Stomach (tissue), 19 donors: ENCODE measurements at places on chromosomes 5 and 9. TPM values are rescaled to one million over a fixed set of nuclear protein-coding genes. Genes with fewer than 3 reads are reported as not detected.

DNA sequence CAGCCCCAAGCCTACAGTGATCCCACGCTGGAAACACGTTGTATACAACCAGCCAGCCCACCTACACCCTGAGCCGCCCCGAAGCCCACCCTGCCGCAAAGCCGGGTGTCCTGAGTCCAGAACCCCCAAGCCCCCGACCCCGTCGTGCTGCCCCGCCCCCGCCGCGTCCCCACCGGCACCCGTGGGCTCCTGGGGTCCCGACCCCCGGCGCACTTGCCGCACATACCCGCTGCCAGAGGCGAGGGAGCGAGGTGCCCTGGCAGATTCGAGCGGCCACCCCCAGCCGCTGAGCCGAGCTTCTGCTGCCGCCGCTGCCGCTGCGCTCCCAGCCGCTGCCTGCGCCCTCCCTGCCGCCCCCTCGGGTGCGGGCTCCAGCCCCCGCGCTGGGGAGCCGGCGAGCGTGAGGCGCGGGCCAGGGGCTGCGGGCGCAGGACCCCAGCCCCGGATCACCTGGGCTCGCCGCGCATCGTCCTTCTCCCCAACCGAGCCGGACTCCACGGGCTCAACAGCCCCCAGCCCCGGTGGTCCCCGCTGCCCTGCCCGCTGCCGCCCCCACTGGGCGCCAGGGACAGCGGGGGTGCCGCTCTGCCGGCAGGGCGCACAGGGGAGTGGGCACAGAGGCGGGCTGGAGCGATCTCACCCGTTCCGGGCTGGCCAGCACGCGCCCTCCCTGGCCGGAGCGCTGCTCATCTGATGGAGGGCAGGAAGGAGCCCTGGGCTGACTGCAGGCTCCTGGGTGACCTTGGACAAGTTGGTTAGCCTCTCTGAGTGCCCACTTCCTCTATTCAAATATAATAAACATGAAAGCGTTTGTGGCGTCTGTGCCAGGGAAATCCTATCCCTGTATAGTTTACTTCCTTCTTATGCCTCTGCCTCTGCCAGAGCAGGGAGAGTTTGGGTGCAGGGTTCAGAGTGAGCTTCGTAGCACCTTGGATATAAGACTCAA lies at the start of gene HTR4:
HTR4 (minus strand) TSS at position 692 of the 946 bp plus-strand sequence. CDS start 17,513 bp downstream, outside the sequence.
- peaks cover 5% of the 10 kb centered on the region for H3K27me3 ChIP-seq
- no peak within 1 kb of the TSS for H3K27ac ChIP-seq
- no peaks in the 10 kb centered on the region for H3K36me3 ChIP-seq
- peak within 1 kb of the TSS; percentile 23 for H3K4me3 ChIP-seq
- peak; percentile 20 for DNase-seq

DNA sequence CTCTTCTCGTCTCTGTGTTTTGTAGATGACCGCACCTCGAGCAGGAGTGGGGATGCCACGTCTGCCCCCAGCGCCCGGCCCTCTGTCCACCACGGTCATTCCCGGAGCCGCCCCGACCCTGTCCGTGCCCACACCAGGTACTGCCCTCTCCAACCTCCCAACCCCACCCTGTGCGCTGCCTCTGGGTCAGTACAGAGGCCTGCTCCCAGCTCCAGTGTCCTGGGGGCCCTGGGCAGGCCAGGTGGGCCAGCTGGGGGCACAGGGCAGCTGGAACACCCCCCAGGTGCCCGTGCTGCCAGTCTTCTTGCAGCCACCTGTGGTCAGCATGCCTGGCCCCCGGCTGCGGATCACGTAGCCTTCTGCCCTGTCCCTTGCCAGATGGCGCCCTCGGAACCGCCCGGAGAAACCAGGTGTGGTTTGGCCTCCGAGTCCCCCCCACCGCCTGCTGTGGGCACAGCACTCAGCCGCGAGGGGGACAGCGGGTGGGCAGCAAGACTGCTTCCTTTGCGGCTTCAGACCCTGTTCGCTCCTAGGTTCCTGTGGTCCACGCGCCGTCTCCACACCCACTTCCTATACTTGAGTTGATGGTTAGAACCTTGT lies 133.7 kb downstream of the WNK2 start:
- DNase-seq, result no peak
- peaks cover 8% of the 10 kb centered on the region for H3K4me1 ChIP-seq
- no peak overlapping the region for H3K27ac ChIP-seq
- H3K4me3 ChIP-seq, result no peak overlapping the region
- no peaks in the 10 kb centered on the region for H3K27me3 ChIP-seq

- DNase-seq, result no peak
- H3K27ac ChIP-seq, result no peak overlapping the region
- no peaks in the 10 kb centered on the region for H3K36me3 ChIP-seq
- H3K4me3 ChIP-seq, result no peak overlapping the region
- no peaks in the 10 kb centered on the region for H3K27me3 ChIP-seq
- peaks cover 1% of the 10 kb centered on the region for H3K4me1 ChIP-seq
Observed at GRCh38 chr9:126233913-126234525, 92.6 kb upstream of the MVB12B start.

- no peak overlapping the region for H3K27ac ChIP-seq
- no peaks in the 10 kb centered on the region for H3K36me3 ChIP-seq
- no peaks in the 10 kb centered on the region for H3K27me3 ChIP-seq
Observed at GRCh38 chr5:163890261-163890660, 384.8 kb downstream of the MAT2B start.

DNA sequence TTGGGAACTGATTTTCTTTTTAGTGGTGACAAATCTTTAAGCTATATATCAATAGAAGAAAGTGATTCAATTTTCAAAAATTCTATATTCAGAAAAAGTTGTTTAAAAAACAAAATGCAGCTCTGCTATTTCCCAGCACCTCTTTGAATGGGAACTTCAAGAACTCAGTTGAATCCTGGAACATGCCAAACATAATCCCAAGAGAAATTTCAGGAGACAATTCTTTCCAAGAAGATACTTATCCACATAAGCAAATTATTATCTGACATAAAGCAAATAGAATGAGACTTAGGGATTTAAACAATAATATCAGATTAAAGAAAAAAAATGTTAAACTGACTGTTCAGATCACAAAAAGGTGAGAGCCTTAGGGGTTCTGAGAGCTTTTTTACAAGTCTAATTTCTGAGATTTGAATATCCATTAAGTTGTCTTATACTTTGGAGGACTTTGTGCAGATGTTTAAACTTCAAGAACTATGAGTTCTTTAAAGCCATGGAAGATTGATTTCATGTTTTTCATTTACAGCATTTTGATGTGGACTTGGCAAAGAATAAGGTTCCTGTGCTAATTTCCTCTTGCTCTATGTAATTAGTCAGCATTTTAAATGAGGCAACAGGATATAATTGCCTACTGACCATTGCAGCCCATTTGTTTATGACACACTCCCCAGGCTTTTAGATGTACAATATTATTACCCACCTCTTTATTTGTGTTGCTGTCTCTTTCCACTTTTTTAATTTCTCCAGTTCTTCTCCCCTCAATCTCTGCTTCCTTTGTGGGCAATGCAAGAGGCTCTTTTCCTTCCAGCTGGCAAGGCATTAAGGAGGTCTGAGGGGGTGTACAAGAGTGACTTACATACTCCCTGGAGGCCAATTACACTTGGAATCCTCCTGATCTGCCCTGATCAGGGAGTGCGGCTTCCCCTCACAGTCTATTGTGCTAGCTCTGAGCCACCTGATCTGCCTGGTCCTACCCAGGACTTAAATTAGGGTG lies 419.1 kb downstream of the NR2F1-AS1 start:
- no peak for DNase-seq
- peak overlapping the region; percentile 46 for H3K27ac ChIP-seq
- H3K36me3 ChIP-seq, result no peaks in the 10 kb centered on the region
- no peaks in the 10 kb centered on the region for H3K27me3 ChIP-seq
- H3K4me3 ChIP-seq, result no peak overlapping the region
- H3K4me1 ChIP-seq, result no peaks in the 10 kb centered on the region

DNA sequence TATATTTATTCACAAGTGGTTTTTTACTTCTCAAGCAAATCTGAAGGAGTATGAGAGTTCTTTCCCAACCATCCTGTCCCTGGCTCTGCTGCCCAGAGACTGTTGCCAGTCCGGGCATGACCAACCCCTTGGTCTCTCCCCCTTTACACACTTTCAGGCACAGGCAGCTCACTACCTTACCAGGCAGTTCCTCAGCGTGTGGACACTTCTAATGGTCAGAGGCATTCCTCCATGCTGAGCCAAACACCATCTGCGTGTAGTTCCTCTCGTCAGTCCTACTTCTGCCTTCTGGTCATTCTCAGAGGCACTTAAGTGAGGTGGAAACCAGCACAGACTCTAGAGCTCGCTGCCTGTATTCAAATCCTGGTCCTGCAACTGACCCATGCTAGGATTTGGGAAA lies 56.1 kb downstream of the TSTD2 start:
- H3K4me1 ChIP-seq, result no peaks in the 10 kb centered on the region
- no peaks in the 10 kb centered on the region for H3K27me3 ChIP-seq
- H3K36me3 ChIP-seq, result peaks cover 28% of the 10 kb centered on the region
- H3K27ac ChIP-seq, result no peak overlapping the region

DNA sequence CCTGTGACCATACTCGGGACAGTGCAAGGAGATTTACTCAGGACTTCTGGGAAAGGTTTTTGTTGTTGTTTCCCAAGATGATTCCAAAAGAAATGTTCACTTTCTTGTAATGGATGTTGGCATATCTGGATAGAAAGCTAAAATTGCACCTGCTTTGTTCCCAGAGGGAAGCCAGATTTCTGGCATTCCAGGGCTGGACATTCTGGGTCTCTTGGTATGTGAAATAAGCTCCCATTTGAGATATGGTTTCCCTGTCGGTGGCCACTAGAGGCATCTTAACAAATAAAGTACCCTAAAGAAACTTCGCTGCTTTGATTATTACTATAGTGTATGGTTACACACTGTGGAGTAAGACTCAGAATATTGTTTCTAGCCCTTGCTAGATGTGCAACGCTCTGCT lies 737.3 kb downstream of the BRINP1 start:
- no peak overlapping the region for H3K27ac ChIP-seq
- H3K36me3 ChIP-seq, result no peaks in the 10 kb centered on the region
- no peaks in the 10 kb centered on the region for H3K4me1 ChIP-seq
- H3K27me3 ChIP-seq, result no peaks in the 10 kb centered on the region
- DNase-seq, result no peak

- no peaks in the 10 kb centered on the region for H3K27me3 ChIP-seq
- H3K4me3 ChIP-seq, result no peak overlapping the region
- H3K4me1 ChIP-seq, result peaks cover 5% of the 10 kb centered on the region
- no peak overlapping the region for H3K27ac ChIP-seq
Observed at GRCh38 chr9:114300846-114301797, 21.8 kb upstream of the ORM1 start.

- no peak for DNase-seq
- H3K27ac ChIP-seq, result no peak overlapping the region
- H3K4me1 ChIP-seq, result no peaks in the 10 kb centered on the region
- H3K36me3 ChIP-seq, result no peaks in the 10 kb centered on the region
Observed at GRCh38 chr9:109974918-109975276, 194.9 kb downstream of the PALM2AKAP2 start.

- peak overlapping the region; percentile 35 for H3K27ac ChIP-seq
- no peak overlapping the region for H3K4me3 ChIP-seq
- H3K27me3 ChIP-seq, result no peaks in the 10 kb centered on the region
Observed at GRCh38 chr9:94887721-94888120, 161.2 kb downstream of the AOPEP start.

DNA sequence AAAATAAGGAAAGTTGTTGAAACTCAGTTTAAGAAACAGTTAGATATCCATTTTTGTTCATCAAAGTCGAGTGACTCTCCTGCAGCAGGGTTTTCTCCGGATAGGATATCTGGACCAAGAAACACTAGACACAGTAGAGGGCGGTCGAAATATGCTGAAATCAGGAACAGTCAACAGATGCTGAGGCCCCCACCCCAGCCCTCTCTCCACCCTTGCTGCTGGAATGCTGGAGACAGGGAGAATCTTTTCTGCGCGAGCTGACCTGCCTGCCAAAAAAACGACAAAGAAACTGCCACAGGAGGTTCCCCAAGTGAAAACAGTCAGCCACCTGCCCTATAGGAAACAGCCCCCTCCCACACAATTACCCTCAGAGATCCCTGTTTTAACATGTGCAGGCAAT lies 4.3 kb upstream of the IL13 start:
- no peak overlapping the region for H3K27ac ChIP-seq
- no peaks in the 10 kb centered on the region for H3K36me3 ChIP-seq
- peak; percentile 19 for DNase-seq
- peaks cover 14% of the 10 kb centered on the region for H3K4me1 ChIP-seq
- H3K4me3 ChIP-seq, result no peak overlapping the region

DNA sequence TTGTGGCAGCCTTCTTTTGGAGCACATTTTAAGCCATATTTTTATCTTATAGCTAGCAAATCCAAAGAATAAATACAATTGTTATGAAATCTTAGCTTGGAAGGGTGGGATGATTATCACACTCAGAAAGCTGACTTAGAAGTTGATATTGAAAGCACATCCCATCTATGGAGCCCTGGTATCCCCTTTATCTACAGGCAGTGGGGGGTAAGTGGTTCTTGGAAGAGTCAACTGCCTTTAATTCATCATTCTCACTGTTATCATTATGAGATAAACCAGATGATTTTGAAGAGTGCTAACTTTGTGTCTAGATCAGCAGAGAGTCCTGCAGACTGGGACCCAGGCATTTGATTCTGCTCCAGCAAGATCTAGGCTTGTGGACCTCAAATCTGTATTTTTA lies 3.0 kb downstream of the LCP2 start:
- peaks cover 13% of the 10 kb centered on the region for H3K4me1 ChIP-seq
- peaks cover 6% of the 10 kb centered on the region for H3K36me3 ChIP-seq
- peak overlapping the region; percentile 49 for H3K4me3 ChIP-seq

GRCh38 chr5:66828046-66828547 lies 231.9 kb downstream of the MAST4 start:
- H3K27me3 ChIP-seq, result no peaks in the 10 kb centered on the region
- H3K36me3 ChIP-seq, result no peaks in the 10 kb centered on the region
- H3K4me3 ChIP-seq, result peak overlapping the region; percentile 47
- H3K4me1 ChIP-seq, result peaks cover 12% of the 10 kb centered on the region
- no peak overlapping the region for H3K27ac ChIP-seq

DNA sequence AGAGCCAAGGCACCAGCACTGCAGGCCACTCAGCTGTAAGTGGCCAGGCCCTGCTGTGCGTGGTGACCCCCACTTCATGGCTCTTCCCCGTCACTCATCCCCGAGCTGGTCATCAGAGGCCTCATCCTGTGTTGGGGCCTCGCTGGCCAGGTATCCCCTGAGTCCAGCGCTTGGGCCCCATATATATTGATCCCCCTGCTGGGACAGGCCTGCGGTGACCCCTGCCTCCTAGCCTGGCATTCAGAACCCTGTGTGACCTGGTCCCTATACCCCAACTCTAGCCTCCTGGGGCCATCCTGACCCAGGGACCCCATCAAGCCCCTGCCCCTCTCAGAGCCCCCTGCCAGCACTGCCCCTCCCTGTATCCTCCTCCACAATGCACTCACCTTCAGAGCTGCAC lies 12.7 kb downstream of the GBGT1 start:
- DNase-seq, result no peak
- peak overlapping the region; percentile 93 for H3K27ac ChIP-seq
- H3K27me3 ChIP-seq, result no peaks in the 10 kb centered on the region
- H3K4me1 ChIP-seq, result peaks cover 49% of the 10 kb centered on the region
- no peaks in the 10 kb centered on the region for H3K36me3 ChIP-seq

The HMCN2 gene
- 1.1 TPM for polyA plus RNA-seq

The HBEGF gene
- 8.5 TPM for polyA plus RNA-seq

The CSF2 gene
- not detected for polyA plus RNA-seq

The PCDHGB7 gene
- polyA plus RNA-seq, result 0.61 TPM

The DRD1 gene
- polyA plus RNA-seq, result 0.08 TPM

The ZNF483 gene
- not detected for polyA plus RNA-seq

The TAF1L gene
- not detected for polyA plus RNA-seq

The MEGF9 gene
- polyA plus RNA-seq, result 3.7 TPM

The SPINK4 gene
- not detected for polyA plus RNA-seq

The GRXCR2 gene
- polyA plus RNA-seq, result not detected
